Occipital lobe (tissue), 3 donors: ENCODE measurements at places on chromosomes 6 and 20.

DNA sequence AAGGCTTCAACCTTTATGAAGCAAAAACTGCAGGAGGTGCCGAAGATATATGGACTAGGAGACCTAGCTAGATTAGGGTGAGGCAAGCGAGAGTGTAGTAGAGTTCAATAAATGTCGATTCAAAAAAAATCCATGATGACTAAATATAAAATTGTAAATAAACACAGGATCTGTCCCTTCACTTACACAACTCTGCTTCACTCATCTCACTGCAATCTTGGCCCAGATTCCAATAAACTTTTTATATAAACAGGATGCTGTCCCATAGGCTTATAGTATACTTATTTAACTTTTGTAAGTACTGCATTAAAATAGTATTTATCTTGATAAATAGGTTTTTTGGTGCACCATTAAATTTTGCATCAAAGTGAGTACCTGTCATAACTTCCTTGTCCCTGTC is 648.4 kb upstream of the NRSN1 start:
- no peak for DNase-seq

DNA sequence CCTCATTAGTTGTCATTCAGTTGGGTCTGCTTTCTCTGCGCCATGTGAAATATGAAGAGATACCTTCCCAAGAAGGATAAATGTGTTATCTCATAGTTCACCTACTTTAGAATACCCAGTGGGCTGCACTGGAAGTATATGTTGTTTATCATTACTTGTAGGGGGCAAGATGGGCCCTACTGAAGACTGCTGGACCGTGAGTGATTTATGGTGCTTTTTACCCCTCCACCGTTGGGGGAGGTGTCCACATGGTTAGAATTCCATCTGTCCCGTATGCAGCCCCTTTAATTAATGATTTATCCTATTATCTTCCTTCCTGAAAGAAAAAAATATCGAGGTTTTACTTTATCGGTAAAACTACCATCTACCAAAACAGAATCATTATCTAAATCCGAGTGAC is 97.0 kb downstream of the TSHZ2 start:
- DNase-seq, result no peak

DNA sequence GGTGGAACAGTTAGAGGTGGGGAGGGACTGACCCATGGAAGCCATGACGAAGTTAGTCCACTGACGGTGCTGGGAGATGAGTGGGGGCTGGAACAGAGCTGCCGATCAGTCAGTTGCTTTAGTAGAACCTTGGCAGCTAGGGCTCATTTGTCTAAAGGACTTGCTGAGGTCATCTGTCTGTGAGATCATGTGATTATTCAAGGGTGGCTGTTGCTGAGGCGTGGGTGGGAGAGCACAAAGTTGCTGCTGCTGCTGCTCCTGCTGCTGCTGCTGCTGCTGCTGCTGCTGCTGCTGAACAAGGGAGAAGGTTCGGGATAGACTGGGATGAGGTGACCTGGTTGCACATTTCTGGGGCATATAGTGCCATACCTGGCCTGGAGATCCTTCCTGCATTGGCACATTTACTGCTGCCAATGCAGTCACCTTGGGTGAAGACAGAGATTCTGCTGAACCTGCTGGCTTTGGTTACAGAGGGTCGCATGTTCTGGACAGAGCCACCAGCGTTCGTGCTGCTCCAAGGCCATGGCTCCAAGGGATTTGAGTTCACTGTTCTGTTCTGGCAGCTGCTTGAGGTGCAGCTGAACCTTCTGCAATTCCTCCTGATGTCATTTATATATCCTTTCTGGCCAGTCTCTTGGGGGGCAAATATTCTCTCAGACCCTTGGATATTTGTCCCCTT is 840.5 kb downstream of the HACE1 start:
- DNase-seq, result no peak

DNA sequence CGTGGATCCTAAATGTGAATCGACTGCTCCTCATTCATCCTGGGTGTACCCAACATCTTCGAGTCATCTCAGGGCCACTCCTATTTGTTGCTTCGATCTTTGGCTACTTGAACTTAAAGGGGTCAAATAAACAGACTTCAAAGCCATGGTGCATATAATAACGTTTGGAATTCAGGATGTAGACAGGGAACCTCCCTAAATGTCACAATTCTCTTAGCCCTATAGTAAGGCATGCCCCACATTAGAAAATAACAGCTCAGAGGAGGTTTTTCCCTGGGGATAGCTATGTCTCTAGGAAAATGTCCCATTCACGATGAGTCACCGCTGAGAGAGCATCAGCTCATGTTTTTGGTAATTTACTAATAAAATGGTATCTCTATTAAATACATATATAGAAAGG is 54.8 kb upstream of the BMP6 start:
- no peak for DNase-seq

- no peak for DNase-seq
These were observed 593.5 kb upstream of the ARID1B start for GRCh38 chr6:156183678-156184077.

DNA sequence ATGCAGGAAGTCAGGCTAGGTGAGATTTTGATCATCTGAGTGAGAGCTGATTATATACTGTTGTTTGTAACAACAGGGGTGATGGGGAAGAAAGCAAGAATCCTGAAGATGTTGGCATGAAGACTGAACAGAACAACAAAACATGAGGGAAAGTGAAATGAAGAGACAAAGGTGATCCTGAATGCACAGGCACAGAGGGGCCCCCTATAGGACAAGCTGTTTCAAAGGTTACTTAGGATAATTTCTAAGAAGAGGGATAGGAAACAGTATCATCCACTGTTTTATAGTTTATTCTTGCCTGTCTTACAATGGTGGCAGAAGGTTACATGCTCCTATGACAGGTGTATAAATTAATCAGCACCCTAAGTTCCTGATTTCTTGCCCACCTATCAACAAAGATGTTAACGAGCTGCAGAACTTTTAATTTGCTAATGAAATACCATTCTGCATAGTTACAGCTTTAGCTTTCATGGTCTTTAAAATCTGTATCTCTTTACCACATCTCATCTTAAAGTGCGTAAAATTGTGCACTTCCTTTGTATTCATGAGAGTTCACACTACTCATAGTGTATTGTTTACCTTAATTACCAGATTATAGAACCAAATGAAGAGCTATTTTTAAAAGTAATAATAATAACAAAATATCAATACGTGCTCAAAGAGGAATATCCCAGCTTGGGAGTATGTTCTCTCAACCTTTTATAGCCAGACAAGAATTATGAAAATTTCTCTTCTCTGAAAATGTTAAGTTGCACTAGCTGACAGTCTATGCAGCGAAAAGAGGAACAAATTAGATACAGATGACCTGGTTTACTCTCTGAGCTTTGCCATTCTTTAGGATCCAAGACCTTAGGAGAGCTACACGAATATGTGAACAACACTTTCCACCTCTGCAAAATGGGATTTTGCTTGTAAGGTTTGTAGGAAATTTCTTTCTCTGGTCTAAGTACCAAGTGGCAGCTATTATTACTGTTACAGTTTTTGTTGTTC is 192.5 kb downstream of the EDN1 start:
- no peak for DNase-seq

DNA sequence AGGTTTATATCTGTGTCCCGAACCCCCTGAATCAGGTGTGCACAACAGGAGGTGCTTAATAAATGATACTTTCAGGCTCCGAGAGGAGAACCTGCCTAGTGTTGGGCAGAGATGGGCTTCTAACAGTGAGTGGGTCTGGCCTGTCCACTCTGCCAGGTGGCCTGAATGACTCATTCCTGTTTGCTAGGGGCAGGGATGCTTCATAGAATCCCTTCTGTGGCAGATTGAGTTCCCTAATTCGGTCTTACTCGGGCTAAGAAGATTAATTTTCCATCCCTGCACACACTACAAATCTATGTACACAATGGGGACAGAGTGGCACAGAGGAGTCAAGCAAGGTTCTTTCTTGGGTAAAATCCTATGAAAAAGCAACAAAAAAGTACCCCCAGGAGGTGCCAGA is 19.8 kb downstream of the SDC4 start:
- DNase-seq, result no peak

GRCh38 chr6:7673063-7673536 is 52.8 kb upstream of the BMP6 start:
- no peak for DNase-seq

DNA sequence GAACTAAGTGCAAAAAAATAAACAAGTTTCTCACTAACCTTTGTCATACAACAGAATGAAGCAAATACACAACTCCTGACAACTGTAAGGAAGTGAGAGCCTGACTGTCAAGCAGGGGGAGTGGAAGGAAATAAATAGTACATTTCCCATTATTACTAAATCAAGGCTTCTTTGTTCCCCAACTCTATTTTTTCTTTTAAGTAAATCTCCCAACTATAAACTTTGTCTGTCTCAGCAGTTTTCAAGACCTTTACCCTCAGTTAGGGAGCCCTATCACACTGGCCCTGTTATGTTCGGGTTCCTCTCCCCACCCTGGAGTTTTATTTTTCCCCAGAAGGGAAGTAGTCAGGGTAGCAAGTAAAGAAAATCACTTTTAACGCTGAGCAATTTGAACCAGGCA is 24.1 kb upstream of the IPCEF1 start:
- DNase-seq, result no peak

DNA sequence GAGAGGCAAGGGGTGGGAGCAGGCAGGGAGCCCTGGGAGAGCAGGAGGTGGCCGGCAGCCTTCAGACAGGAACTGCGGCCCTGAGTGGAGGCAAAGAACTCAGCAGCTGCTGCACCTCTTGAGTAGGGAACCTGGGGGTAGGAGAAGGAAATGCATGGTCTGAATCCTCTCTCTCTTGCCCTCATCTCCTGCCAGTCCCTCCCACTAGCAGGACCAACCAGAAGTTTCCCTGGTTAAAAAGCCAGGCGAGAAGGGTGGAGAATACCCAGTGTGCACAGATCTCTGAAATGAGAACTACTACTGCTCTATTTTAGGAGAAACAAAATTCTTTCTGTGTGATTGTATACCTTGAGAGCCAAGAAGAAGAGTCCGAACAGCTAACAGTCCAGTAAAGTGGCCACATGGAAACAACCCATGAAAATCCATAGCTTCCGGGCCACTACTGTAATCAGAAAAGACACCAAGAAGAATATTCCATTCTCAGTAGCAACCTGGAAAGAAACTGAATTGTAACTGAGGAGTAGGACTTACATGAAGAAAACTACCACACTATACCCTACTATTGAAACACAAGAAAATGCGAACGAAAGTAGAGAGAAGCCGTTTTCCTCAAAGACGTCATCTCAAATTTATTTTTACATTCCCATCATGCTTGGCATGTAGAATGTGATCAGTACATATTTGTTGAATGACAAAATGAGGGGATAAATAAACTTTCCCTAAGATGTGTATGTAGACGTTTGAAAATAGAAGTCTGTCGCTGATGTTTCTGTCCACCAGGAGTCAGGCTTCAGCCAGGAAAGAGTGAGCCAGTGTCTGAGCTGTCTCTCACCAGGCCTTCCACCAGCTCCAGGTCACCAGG is 25.6 kb downstream of the WRNIP1 start:
- no peak for DNase-seq

GRCh38 chr20:34300809-34301586 is 2.2 kb downstream of the AHCY start:
- no peak for DNase-seq
